Activated T-helper 1 cell treated with anti-CD3 and anti-CD28 coated beads, Interleukin-12 subunit alpha, Interleukin-12 subunit beta, Interleukin-2, Interleukin-4 antibody, amounts not matched to agents 30 ng/mL and 10 ng/mL and 1 ng/mL, durations not matched to agents 14 hours and 24 hours and 36 hours (primary cell): ENCODE measurements at places on chromosomes 3 and 15. TPM values are rescaled to one million over a fixed set of nuclear protein-coding genes. Genes with fewer than 3 reads are reported as not detected.

ZNF502 gene
- total RNA-seq, result 0.54 and 0.73 TPM in 2 replicates

WNT5A gene
- not detected in 2 replicates for total RNA-seq

DRD3 gene
- not detected in 2 replicates for total RNA-seq

FETUB gene
- total RNA-seq, result not detected in 2 replicates

MINDY2 gene
- 9.0 and 9.7 TPM in 2 replicates for total RNA-seq

SHC4 gene
- 25.7 and 26.4 TPM in 2 replicates for total RNA-seq

- no peaks in the 10 kb centered on the region for H3K4me1 ChIP-seq
- DNase-seq, result no peak
- H3K27me3 ChIP-seq, result no peaks in the 10 kb centered on the region
Measured at GRCh38 chr3:30393079-30393478, 213.3 kb upstream of the TGFBR2 start.

- no peak overlapping the region for H3K4me3 ChIP-seq
- H3K27ac ChIP-seq, result no peak overlapping the region
- H3K36me3 ChIP-seq, result no peaks in the 10 kb centered on the region
- H3K27me3 ChIP-seq, result peaks cover 22% of the 10 kb centered on the region
- no peak for DNase-seq
Measured at GRCh38 chr15:39657668-39658067, 76.8 kb downstream of the THBS1 start.

DNA sequence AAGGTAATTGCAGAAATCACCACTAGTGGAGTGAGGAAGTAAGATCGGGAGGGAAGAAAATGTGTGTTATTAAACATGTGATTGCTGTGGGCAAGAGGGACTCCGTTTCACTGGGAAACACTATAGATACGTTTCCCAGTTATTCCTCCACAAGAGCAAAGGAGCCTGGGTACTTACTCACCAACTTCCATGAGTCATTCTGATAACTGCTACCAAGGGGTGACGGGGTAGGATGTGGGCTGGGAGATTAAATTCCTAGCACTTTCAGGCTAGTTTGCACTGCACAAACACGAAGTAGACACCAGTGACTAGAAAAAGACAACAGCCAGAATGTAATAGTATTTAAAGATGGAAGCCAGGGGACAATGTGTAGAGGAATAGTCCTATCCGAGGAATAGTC is 812.9 kb upstream of the CFAP20DC start:
- no peaks in the 10 kb centered on the region for H3K27me3 ChIP-seq
- no peak for DNase-seq
- no peak overlapping the region for H3K4me3 ChIP-seq
- H3K4me1 ChIP-seq, result peaks cover 31% of the 10 kb centered on the region
- H3K27ac ChIP-seq, result no peak overlapping the region

DNA sequence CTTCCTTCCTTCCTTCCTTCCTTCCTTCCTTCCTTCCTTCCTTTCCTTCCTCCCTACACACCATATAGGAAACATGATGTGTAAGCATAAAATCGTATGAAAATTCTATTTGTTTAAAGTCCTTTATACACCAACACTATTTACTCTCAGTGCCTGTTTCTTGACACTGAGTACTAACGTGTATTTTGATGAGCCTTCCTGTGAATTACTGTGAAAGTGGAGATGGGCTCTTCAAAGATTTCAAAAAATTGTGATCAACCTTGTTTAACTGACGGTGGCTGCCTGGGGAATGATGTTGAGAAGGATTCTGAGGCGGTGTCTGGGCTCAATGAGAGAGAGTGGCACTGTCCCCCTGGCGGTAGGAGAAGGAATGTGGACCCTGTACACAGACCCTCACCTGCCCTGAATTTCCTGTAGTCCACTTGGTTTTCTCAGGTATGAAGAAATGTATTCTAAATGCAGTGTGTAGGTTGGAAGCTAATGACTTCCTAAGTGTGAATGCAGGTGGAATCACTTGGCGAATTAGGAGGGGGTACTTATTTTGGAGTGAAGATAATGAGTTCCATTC is 237.9 kb downstream of the GAP43 start:
- H3K4me3 ChIP-seq, result no peak overlapping the region
- H3K27me3 ChIP-seq, result peaks cover 4% of the 10 kb centered on the region
- H3K36me3 ChIP-seq, result no peaks in the 10 kb centered on the region

DNA sequence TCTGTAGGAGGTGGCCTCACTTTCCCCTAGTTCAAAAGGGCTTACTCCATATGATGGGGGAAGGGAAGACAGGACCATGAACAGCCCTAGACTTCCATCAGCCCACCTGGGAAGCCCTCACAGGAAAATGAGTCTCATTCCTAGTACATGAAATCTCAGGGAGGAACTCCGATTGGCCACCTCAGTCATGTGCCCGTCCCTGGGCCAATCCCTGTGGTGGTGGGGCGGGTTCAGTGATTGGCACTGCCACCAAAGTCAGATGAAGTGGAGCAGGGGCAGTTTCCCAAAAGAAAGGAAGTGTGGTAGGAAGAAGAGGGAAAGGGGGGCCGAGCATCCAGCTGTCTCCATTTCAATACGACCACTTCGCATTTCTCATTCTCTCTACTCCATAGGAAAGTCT is 25.9 kb upstream of the GP9 start:
- H3K27me3 ChIP-seq, result peaks cover 8% of the 10 kb centered on the region
- no peaks in the 10 kb centered on the region for H3K36me3 ChIP-seq
- H3K4me3 ChIP-seq, result no peak overlapping the region
- DNase-seq, result no peak
- no peaks in the 10 kb centered on the region for H3K4me1 ChIP-seq

- no peak overlapping the region for H3K4me3 ChIP-seq
- DNase-seq, result no peak
- H3K27me3 ChIP-seq, result no peaks in the 10 kb centered on the region
- H3K27ac ChIP-seq, result no peak overlapping the region
- H3K4me1 ChIP-seq, result no peaks in the 10 kb centered on the region
- H3K36me3 ChIP-seq, result peaks cover 4% of the 10 kb centered on the region
Measured at GRCh38 chr3:120688121-120688520, 6.1 kb upstream of the HGD start.

DNA sequence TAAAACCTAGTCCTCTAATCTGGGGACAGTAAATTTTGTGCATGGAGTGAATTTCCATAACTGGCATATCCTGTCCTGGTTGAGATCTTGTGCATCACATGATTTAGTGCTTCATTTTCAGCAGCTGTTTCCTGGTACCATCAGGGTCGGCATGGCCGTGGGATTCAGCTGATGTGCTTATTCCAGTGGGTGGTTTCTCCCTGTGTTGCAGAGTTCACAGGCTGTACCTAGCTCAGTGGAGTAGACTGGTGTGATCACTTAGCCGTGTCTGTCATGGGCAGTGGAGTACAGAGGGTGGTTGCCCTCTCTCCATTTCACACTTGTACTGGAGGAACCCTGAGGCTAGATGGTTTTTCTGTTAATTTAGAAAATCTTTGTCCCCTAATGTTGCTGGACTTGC is 228.5 kb downstream of the PTPRG start:
- peaks cover 3% of the 10 kb centered on the region for H3K27me3 ChIP-seq
- no peak overlapping the region for H3K27ac ChIP-seq
- no peak overlapping the region for H3K4me3 ChIP-seq

DNA sequence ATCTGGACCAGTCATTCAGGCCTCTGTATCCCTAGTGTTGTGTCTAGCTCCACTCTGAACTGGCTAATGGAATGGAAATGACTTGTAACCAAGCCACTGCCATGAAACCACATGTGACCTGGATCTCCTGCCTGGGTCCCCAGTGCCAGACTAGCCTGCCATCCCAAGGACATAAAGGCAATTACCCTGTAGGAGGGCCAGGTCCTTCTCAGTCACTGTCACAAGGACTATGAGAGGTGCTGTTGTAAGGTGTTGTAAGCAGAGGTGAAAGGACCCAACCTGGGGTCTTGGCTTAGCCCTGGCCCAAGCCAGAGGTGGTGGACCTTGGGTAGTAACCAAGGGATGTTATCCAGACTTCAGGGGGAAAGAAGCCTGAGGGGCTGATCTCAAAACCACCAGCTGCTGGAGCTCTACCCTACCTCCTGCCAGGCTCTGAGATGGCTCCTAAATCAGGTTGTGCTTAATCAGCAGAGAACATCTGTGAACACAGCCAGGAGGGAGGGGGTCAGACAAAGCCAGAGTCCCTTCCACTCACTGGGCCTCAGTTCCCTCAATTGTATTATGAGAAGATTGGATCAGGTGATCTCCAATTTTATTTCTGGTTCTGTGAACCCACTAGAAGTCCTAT is 15.7 kb upstream of the KLHL24 start:
- no peak overlapping the region for H3K27ac ChIP-seq
- H3K36me3 ChIP-seq, result no peaks in the 10 kb centered on the region
- no peaks in the 10 kb centered on the region for H3K27me3 ChIP-seq
- H3K4me3 ChIP-seq, result no peak overlapping the region
- H3K4me1 ChIP-seq, result no peaks in the 10 kb centered on the region
- no peak for DNase-seq
